ENCODE measurements at places on chromosomes 7 and 10.

GRCh38 chr10:119784340-119785067 is 58.7 kb downstream of the INPP5F start:
- no peak for DNase-seq

DNA sequence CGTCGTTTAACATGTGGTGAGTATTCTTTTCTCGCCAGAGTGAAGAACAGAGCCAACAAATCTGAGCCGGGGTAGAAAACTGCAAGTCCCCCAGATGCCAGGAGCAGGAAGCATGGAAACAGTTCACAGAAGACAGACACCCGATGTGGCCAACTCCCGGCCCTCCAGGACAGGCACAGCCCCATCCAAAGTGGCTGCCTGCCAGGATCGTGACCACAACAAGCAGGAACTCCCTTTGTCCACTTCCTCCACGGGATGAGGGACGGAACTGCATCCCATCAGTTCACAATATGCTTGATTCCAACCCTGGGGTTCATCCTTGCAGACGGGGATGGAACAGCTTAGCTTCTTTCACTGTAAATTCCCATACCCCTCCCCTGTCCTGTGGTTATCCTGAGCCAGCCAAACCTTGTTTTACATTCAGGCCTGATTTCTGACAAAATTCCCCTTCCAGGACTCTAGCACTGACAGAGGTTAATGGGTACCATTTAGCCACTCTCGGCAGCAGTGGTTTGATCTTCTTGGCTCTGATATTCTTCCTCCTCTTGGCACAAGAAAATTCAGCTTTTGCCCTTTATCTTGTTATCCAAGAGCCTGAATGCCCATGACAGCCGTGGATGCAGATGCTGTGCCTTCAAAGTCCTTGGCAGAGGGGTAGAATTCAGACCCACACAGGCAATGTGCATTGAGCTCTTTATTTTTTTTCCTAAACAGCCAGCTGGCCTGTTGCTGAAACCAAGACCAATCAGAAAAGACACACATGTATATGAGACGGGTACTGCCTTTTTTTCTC is 105.5 kb upstream of the FAM204A start:
- no peak for DNase-seq

DNA sequence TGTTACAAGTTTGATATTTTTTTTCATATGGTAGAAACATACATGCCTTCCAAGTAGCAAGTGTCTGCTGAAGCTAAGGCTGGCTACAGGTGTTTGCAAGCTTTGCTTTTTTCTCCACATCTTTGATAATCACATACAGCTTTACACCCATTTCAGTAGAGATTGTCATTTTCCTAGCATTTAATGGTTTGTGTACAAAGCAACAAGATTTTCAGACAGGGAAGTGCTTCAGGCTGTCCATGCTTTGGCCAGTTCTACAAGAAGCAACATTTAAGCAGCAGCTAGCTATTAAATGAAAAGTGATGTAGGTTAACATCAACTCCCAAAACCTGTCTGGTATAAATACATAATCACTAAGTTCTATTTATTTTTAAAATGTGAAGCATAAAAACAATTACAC is 2.3 kb downstream of the HDAC9 start:
- DNase-seq, result no peak

DNA sequence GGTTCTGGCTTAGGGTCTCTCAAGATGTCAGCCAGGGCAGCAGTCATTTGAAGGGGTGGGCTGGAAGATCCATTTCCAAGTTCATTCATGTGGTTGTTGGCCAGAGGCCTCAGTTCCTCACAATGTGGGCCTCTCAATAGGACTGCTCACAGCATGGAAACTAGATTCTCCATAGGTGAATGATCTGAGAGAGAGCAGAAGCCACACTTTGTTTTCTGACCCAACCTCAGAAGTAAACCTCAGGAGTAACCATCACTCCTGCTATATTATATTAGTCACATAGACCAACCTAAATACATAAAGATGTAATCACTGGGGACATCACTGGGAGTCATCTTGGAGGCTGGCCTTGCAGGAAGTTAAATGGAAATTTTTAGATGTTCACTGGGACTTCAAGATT is 42.2 kb downstream of the GBF1 start:
- DNase-seq, result no peak

DNA sequence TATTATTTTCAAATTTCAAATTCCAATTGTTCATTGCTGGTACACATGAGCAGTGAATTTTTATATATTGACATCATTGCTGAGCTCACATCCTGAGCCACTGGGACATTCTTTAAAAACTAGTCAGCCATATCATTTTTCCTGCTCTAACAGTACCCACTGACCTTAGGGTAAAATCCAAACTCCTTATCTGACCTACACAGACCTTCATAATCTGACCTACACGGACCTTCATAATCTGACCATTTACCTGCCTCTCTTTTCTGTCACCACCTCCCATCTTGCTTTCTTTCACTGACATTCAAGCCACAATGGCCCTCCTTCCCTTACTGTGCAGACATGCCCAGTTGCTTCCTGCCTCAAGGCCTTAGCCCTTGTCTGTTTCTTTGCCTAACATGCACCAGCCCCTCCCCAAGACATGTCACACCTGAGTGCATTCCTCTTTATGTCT is 16.1 kb upstream of the CUZD1 start:
- no peak for DNase-seq

DNA sequence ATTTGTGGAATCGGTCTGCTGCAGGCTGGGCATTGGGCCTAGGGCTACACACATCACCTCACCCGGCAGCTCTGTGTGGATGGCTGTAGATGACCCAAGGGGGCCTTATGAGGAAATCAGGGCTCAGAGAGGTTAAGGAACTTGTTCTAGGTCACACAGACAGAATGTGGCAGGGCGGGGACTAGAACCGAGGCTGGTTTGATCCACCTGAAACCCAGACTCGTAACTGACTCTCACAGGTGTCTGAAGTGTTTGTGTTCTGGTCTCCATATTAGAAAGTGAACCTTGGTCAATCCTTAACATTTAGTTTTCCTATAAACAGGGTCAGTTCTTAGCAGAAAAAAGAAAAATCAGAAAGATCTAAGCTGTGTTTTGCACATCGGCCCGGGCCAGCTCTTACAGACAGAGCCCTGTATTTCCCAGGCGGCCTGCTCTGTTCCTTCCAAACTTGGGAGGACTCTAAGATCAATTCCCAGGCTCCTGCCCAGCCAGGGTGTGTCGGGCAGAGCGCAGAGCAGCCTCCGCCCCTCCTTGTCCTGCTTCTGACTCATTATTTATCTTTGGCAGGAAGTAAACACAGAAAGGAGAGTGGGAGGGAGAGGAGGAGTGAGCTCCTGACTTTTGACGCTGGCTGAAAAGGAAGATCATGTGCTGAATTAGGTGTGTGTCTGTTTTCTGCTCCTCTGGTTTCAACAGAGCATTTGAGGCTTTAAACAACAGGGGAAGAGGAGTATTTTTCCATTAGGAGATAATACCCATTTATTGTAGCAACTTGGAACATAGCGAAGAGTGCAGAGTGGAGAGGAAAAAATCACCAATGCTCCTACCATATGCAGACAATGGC is 74.1 kb downstream of the TACC2 start:
- DNase-seq, result no peak

DNA sequence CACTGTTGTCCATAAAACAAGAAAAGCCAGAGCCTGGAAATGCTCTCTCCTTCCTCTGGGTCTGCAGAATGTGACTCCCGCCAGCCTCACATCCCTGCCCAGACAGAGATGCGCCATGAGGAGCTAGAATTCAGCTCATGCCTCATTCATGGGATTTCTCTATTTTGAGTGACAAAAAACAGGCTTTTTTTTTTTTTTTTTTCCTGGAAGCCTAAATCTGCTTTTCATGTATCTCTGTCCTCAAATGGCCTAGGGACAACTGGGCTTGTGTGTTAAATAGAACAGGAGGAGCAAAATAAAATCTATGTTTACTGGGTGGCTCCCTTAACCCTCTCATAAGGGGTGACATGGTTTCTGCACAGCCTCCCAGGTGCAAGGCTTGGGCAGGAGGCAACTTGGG is 679.7 kb upstream of the AUTS2 start:
- DNase-seq, result no peak

DNA sequence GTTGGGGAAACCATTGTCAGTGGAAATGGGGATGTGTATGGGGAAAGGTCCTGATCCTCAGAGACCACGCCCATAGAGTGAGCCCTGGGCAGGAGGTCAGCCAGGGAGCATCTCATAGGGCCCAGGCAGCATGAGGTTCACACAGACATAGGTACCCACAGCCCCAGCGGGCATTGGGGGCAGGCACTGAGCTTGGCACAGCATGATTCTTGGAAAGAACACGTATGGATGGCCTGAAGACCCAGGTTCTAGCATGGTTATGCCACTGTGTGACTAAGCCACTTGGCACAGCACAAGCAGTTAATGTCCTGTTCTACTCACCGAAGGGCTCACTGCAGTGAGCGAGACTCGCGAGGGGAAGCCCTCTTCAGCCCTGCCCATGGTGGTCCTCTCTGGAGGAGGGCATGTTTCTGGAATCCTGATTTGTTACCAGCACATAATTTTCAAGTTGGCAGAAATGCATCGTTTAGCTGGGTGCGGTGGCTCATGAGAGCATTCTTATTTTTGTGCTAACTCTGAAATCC is 125.2 kb downstream of the UBE2H start:
- no peak for DNase-seq

DNA sequence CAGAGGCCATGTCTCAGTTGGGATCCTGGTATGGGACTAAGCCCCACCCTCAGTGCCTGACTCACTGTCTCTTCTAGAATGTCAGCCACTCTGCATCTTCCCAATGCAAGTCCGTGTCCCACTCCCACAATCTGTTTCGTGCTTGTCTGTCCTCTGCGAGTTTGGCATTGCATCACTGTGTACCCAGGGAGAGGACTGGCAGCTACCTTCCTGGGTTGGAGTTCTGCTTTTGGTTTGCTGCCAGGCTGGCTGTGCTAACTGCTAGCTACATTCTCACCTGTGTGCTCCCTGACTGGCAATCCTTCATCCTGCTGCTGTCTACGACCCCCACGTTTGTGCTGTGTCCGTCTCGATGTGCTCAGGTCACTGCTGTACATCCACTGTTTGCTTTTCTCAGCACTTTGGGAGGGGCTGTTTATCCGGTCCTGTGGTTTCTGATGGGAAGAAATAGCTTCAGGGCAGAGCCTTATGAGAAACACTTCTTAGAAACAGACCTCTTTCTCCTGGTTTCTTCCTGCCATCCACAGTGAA is 56.0 kb upstream of the GLI3 start:
- DNase-seq, result no peak

DNA sequence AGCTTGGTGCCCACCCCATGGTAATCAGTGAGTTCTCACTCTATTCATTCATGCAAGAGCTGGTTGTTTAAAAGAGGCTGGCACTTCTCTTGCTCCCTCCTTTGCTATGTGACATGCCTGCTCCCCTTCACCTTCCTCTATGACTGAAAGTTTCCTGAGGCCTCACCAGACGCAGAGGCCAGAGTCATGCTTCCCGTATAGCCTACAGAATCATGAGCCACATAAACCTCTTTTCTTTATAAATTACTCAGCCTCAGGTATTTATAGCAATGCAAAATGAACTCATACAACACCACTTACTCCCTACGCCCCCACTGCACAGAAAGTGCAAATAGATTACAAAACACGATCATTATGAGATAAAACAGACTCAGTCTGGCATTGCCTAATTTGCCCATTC is 39.0 kb downstream of the SEC61G start:
- DNase-seq, result no peak

GRCh38 chr10:28930514-28931495 is 253.5 kb downstream of the BAMBI start:
- no peak for DNase-seq

DNA sequence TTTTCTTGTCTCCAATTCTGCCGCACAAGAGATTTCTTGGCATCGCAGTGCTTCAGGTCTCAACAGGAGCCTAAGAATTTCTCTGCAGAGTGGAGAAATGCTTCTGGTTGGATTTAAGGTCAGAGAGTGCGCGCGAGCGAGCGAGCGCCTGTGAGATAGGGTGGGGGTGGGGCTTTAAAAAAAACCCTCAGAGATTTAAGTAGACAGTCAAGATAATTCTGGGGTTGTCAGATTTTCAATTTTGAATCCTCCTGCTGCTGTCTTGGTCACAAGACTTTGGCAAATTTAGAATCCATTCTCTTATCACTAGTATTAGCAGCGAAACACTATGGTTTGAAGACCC is 49.7 kb downstream of the CPEB3 start:
- peak; percentile 17 for DNase-seq

DNA sequence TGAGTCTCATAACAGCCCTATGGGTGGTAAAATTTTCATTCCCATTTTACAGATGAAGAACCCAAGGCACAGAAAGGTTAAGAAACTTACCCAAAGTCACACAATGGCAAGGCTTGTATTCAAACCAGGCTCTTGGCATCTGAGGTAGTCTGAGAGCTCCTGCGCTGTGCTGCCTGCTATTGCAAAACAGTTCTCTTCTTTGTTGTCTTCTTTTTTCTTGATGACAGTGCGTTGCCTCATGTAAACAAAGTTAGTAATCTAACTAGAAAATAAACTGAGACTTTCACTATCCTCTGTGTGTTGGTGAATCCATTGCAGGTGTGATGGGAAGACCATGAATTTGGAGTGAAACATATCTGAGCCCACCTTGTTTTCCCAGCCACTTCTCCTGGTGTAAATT is 240.8 kb downstream of the PTEN start:
- no peak for DNase-seq

- no peak for DNase-seq
These were observed 86.0 kb upstream of the DIP2C start for GRCh38 chr10:775245-776075.

DNA sequence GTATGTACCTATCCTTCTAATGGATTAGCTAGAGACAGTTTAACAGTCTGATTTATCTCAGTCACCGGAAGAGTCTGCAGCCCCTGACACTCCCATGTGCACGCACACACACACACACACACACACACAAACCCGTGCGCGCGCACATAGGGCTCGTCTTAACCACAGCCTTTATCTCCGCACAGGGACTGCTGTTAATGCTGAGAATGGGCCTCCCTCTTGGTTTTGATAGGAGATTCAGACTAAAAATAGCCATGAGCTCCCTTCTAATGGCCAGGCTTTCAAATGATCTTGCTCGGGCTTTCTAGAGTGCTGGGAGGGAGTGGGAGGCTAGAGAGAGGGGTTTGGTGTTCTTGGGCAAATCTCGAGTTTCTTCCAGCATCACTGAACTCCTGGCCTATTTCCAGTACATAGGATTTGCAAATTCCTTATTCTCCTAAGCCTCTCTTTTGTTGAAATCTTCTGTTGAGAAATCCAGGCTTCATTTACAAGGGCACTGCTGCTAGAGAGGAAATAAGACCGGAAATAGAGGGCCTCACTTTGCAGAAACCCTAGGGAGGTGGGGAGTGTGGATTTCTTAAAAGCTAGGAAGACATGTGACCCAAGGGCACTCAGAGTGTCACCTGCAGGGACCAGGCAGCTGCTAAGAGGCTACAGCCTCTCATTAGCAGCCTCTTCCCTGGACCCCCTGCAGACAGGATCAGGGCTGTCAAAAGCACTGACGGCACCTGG is 2.4 kb downstream of the TMEM72 start:
- no peak for DNase-seq

GRCh38 chr7:105672801-105673200 is 91.5 kb upstream of the EFCAB10 start:
- DNase-seq, result no peak

Data from nucleus accumbens (tissue), 56 donors.